Tongue (tissue), 3 donors: ENCODE measurements at places on chromosomes 2 and 18. TPM values are rescaled to one million over a fixed set of nuclear protein-coding genes. Genes with fewer than 3 reads are reported as not detected.

The SERPINB7 gene
- total RNA-seq = 0.72 TPM

The NTSR2 gene
- not detected for total RNA-seq

The KYNU gene
- total RNA-seq = 0.62 TPM

The MYO1B gene
- 138 TPM for total RNA-seq

The SGO2 gene
- total RNA-seq = 10.7 TPM

The ITPRIPL1 gene
- 6.3 TPM for total RNA-seq

The HOXD13 gene
- total RNA-seq = not detected
